ENCODE measurements at places on chromosomes 2 and 18.

GRCh38 chr2:208097313-208097712, 27.0 kb downstream of the CRYGD start:
- no peak for DNase-seq

DNA sequence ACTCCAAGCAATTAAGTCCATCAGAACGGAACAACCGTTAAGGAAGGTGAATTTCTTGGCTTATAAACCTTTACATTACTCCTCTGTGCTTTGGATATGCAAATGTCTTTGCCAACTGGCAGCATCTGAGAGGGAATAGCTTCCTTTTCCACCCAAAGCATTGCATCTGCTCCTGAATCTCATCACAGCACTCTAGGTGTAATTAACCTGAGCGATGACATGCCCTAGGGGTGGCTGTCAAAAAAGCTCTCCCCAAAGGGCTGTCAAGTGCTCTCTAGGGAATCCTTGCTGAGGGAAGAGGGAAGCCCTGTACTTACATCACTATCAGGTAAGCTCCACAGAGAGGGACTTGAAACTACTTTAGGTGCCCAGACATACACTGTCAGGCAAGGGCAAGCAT, 5.5 kb upstream of the SMARCAL1 start:
- no peak for DNase-seq

GRCh38 chr2:11029136-11029535, 117.4 kb downstream of the KCNF1 start:
- DNase-seq, result no peak

- no peak for DNase-seq
These were observed 130.1 kb downstream of the MAP2 start for GRCh38 chr2:209553913-209554312.

- no peak for DNase-seq
These were observed 141.1 kb upstream of the ETAA1 start for GRCh38 chr2:67255933-67256615.

DNA sequence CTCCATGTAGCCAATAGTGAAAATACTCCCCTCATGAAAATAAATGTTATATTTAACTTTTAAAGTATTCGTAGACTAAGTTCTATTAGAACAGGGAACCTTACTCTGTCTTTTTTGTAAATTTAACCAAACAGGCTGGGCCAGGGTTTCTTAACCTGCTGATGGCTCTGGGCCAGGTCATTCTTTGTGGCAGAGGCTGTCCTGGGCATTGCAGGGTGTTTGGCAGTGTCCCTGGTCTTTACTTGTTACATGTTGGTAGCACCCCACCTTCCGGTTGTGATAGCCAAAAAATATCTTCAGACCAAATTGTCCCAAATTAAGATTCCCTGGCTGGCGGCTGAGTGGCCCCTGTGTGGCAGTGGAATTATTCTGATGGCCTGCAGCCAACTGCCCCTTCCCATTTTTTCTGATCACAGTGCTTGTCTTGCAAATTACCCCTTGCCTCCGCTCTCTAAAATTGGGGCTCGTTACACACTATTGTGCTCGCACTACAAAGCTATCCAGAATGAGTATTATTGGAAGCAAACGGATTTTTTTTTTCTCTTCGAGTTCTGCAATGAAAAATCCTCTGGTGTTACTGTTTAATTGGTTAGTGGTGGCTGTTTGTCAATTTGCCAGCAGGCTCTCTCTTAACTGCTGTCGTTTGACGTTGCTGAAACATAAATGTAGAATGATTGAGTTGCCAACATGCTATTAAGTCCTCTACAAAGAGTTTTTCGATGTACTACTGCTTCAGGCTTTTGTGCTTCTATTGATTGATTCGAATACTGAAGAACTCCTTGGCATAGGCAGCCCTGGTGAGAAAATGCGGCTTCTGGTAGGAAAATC, 216.9 kb downstream of the SH3RF3 start:
- no peak for DNase-seq

- peak; percentile 84 for DNase-seq
These were observed 594 bp downstream of the FAM161A start for GRCh38 chr2:61853086-61853846.

DNA sequence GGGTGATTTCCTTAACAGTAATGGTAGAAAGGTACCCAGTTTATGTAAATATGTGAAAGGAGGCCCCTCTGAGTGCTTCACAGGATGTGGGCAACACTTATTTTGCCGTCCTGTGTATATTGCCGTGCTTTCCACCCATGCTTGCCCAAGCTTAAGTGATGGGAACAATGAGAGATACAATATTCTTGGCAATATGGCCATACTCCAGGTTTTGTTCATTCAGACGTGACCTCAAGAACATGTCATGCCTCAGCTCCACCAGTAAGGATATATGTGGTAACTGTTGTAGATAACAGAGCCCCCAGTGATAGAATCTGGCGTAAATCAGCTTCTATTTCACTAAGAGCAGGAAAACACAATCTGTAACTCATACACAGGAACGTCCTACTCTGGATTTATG, 318.7 kb downstream of the PTPRM start:
- DNase-seq, result no peak

DNA sequence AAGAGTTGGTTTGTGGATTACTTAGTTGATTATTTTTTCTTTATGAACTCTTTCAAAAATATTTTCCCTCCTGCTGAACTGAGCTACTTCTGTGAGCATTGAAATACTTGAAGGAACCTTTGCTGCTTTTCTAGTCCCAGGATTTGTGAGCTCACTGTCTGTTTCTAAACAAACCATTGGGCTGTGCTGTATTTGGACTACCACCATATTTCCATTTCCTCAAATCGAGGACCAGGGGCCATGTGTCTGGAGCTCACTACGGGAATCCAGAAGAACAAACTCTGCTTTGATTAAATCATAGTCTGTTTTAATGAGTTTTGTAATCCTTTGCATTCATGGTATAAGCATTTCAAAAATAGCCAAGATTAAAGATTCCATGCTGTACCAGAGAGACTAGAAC, 1.3 kb downstream of the MRPL33 start:
- DNase-seq, result no peak

- no peak for DNase-seq
These were observed 3.2 kb upstream of the TGOLN2 start for GRCh38 chr2:85330839-85331636.

DNA sequence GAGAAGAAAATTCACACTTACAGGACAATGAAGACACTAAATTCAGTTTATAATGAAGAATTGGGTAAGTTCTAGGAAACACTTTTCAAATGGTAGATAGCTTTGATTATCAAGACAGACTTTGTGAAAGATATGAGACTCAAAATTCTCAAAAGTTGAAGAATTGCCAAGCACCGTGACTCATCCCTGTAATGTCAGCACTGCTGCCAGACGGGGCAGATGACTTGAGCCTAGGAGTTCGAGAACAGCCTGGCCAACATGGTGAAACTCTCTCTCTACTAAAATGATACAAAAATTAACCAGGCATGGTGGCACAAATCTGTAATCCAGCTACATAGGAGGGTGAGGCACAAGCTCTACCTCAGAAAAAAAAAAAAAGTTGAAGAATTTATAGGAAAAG, 1820.1 kb upstream of the LRRTM1 start:
- DNase-seq, result no peak

DNA sequence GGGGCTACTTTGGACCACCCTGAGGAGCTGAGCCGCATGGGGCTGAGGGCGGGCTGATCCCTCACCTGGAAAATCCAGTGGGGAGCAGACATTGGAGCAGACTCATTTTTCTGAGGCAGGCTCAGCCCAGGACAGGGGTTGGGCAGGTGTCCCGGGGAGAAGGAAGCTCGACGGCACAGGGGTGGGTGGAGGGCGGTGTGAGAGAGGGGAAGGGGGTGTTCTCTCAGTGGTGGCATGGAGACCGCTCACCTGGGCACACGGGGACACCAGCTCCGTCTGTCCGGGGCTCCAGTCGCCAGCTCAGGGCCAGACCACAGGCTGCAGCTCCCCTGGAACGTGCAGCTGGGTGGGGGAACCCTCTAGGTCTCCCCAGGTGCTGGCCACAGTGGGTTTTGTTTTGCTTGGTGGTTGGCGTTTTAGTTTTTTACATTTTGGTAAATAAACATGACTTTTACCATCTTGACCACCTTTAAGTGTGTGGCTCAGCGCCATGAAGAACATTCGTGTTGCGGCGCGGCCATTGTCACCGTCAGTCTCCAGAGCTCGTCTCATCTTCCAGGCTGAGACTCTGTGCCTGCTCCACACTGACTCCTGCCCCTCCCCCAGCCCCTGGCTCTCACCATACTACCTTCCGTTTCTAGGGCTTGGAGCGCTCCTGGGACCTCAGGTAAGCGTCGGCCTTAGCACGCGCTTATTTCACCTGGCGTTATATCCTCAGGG, 4.3 kb upstream of the MAB21L4 start:
- DNase-seq, result no peak

GRCh38 chr2:82330155-82330554, 2025.6 kb upstream of the LRRTM1 start:
- no peak for DNase-seq

GRCh38 chr2:105380432-105381100, 18.3 kb downstream of the FHL2 start:
- DNase-seq, result no peak

GRCh38 chr2:205073433-205074020, 528.3 kb downstream of the PARD3B start:
- no peak for DNase-seq

GRCh38 chr18:59795882-59796281, 98.7 kb upstream of the CCBE1 start:
- no peak for DNase-seq

DNA sequence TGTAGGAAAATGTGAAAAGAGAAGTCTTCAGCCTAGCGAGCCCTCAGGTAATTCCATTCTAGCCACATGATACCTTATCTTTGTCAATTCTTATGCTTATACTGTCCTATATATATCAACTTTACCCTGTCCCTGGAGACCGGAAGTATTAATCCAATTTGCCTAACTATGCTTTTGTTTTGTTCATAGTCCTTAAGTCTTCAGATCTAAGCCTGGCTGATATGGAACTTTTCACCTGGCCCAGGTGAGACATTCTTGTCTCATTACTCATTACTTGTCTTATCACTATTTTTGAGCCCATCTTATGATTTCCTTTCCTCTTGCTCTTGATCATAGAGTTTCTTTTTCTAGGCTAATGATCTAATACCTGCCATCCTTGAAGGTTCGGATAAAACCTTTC, 194.1 kb upstream of the FANCL start:
- no peak for DNase-seq

- no peak for DNase-seq
These were observed 2.8 kb upstream of the PROM2 start for GRCh38 chr2:95271381-95271971.

- DNase-seq, result no peak
These were observed 731.9 kb upstream of the VRK2 start for GRCh38 chr2:57314682-57315081.

GRCh38 chr2:60834270-60834717, 47.1 kb upstream of the REL start:
- DNase-seq, result no peak

- no peak for DNase-seq
These were observed 12.5 kb upstream of the POLR1B start for GRCh38 chr2:112529757-112530156.

DNA sequence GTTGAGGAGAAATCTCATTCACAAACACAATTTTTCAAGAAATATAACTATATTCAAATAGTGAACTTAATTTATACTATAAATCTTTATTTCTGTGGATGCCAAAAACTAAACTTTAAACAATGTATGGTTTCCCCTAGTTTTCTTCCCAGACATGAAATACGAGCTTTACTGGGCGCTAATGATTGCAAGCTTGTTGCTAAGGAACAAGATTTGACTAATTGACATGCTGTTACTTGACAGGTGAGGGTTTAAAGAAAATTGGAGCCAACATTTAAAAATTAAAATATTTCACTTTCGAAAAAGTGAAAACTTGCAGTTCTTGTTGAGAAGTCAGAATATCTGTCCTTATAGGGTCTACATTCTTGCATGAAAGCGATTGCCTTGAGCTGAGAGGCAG, 381.0 kb downstream of the MEIS1 start:
- no peak for DNase-seq

- DNase-seq, result peak; percentile 28
These were observed 52.2 kb upstream of the KCNH7 start for GRCh38 chr2:162890690-162891311.

- DNase-seq, result no peak
These were observed 37.3 kb downstream of the CYRIA start for GRCh38 chr2:16628314-16628713.

DNA sequence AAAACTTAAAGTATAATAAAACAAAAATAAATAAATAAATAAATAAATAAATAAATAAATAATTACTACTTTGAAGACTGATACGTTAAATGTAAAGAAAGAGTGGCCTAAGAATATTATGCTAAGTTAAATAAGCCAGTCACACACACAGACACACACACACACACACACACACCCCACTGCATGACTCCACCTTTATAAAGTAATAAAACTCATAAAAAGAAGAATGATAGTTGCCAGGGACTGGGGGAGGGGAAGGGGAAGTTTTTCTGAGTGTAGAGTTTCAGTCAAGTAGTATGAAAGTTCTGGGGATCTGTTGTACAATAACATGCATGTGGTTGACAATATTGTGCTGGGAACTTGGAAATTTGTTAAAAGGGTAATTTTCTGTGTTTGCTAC, 1237.5 kb upstream of the GYPC start:
- no peak for DNase-seq

DNA sequence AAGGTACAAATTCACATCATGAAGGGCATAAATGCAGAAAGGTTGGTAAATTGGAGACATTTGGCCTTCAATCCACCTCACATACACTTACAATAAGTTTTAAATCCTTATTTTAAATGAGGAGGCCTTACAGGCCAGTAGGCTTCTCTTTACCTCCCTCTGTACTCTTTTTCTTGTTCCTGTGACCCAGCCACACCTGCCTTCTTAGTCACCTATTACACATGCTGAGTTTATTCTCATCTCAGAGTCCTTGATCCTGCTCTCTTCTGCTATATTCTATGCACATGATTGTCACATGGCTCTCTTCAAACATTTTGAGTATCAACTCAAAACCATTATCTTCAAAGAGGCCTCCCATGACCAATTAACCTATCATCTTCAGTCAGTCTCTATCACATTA, 491.5 kb downstream of the SATB2 start:
- no peak for DNase-seq

GRCh38 chr2:204687776-204688175, 142.5 kb downstream of the PARD3B start:
- DNase-seq, result no peak

DNA sequence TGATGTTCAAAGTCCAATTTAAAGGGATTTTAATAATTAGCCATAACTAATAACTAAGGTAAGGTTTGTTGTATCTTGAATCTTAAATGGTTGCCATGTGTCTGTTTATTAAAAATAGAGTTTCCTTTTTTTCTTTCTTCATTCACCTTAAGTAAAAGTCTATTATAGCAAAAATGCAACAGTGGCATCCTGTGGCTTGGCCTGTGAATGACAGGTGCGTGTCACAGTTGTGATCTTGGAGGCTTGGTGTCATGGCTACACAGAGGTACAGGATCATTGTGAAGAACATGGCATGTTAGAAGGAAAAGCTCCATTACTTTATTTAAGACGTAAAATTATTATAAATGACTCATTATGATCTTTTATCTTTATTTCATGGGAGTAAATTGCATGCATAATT, 246.1 kb downstream of the BCL2 start:
- no peak for DNase-seq

- DNase-seq, result no peak
These were observed 20.9 kb downstream of the SOX11 start for GRCh38 chr2:5713101-5713500.
